ENCODE measurements at places on chromosomes 12 and 14.

GRCh38 chr12:127558361-127558760, 708.6 kb upstream of the TMEM132C start:
- no peak for DNase-seq

DNA sequence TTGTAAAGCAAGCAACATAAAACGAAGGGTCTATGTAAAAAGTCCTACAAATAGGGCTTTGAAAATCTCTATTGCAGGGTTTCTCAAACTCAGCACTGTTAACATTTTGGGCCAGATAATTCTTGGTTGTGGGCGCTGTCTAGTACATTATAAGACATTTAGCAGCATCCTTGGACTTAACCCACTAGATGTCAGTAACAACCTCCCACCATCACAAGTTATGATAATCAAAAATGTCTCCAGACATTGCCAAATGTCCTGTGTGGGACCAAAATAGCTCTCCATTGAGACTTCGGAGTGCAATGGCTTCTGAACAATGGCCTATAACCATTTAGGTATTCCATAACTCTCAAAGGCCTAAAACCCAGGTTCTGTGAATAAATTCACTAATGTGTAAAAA, 22.9 kb upstream of the DHRS7 start:
- DNase-seq, result no peak

DNA sequence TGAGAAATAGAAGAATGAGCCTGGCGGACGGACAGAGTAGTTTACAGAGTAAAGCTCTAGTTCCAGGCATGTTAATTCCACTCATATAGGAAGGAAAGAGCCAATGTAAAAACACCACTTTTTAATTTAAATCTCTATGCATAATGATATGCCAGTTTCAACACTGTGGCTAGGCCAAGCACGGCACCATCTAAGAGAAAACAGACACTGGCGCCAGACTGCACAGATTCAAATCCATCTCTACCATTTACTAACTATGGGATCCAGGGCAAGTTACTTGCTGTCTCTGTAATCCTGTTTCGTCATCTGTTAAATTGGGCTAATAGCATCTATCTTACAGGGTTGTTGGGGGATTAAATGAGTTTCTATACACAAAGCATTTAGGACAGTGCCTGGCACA, 27.5 kb downstream of the RMST start:
- DNase-seq, result no peak

GRCh38 chr12:91422811-91423692, 240.4 kb upstream of the DCN start:
- no peak for DNase-seq

DNA sequence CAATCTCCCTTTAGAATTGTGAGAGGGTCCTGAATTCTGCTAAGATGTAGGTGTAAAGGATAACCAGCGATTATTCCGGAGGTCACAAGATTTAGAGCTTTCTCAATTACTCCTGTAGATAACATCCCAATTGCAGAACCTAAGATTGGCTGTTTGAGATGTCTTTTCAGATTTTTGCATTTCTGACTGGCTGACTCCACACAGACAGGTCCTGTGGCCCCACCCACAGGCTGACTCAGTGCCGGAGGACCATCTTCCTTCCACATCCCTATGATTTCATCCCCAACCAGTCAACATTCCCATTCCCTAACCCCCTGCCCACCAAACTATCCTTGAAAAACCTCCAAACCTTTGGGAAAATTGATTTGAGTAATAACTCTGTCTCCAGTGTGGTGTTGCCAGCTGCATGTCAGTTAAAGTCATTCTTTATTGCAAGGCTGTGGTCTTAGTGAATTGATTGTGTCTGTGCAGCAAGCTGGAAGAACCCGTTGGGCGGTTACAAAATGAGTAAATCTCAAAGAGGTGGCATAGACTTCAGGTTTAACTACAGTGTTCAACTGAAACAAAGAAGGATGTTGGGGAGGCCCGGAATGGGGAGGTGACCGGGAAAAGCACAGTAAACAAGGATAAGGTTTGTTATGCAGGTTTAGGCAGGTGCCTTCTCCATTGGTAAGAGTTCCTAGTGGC, 10.6 kb downstream of the FNTB start:
- DNase-seq, result no peak

DNA sequence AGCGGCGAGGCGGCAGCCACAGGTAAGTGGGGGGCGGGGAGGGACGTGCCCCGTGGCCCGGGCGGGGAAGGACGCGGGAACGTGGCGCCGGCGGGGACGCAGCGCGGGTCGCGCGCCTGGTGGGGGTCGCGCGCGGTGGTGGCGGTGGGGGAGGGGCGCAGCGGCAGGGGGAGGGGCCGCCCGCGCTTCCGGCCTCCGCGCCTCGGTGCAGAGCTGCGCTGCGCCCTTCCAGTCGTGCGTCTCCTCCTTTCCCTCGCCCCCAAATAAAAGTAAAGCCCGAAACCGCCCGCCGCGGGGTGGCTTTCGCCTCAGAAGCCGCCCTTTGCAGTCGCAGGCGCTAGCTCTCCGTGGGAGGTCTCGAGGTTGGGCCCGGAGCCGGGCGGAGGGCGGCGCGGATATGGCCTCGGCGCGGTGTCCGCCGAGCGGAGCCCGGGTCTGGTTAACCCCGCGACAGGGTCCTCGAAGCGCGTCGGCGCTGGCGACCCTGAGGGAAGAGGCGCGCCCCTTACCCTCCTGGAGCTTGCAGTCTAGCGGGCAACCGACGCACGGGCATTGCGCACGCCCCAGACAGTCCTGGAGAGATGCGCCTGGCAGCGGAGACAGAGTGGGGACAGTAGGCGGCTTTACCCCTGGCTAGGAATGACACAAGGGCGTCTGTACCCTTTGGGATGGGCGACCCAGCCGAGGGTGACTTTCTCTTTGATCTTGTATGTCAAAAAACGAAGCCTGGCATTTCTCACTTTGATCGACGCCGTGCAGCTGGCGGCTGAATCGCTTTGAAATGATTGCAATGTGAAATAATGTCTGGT, 589 bp downstream of the ATF1 start:
- DNase-seq, result peak; percentile 13

- DNase-seq, result no peak
Measured at GRCh38 chr12:6044082-6044481, 80.4 kb downstream of the VWF start.

DNA sequence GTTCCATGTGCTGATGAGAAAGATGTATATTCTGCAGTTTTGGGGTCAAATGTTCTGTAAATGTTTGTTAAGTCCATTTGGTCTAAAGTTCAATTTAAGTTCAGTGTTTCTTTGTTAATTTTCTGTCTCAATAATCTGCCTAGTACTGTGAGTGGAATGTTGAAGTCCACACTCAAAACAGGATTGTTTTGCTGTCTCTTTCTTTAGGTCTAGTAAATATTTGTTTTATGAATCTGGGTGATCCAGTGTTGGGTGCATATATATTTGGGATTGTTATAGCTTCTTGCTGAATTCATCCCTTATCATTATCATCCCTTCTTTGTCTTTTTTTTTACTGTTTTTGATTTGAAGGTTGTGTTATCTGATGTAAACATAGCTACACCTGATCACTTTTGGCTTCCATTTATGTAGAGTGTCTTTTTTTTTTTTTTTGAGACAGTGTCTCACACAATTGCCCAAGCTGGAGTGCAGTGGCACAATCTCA, 26.0 kb upstream of the PRPF39 start:
- no peak for DNase-seq

- DNase-seq, result no peak
Measured at GRCh38 chr12:56257491-56258067, 605 bp downstream of the ANKRD52 start.

DNA sequence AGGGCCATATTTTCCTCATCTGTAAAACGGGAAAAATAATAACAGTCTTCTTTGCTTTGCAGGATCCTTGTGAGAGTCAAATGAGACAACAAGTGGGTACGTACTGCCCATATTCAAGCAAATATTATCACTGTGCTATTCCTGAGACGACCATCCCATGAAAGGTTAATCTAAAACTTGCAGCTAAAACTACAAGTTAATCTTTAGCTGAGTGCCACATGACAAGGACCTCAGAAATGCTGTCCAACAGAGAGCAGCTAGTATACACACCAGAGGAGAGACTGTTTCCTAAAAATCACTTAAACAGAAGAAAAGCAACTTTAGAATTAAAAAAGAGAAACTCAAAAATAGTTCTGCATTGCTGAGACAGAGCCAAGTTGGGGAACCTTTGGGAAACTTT, 162.7 kb upstream of the TMTC2 start:
- DNase-seq, result no peak

DNA sequence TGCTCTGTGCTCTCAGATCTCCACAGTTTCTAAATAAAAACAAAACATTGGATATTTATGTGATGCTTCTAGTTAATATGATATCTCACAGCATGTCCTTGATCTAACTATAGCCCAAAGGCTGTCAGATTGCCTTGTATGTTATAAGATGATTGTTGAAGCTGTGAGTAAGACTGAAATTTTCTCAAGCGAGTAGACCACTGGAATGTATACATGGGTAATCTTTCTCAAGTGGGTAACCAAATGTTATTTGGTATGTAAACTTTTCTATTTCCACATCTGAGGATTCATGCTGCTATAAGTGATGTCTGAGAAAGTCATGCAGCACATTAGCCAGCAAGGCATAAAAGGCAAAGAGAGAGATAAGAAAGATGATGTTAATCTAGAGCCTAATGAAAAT, 886.7 kb downstream of the NRXN3 start:
- no peak for DNase-seq

DNA sequence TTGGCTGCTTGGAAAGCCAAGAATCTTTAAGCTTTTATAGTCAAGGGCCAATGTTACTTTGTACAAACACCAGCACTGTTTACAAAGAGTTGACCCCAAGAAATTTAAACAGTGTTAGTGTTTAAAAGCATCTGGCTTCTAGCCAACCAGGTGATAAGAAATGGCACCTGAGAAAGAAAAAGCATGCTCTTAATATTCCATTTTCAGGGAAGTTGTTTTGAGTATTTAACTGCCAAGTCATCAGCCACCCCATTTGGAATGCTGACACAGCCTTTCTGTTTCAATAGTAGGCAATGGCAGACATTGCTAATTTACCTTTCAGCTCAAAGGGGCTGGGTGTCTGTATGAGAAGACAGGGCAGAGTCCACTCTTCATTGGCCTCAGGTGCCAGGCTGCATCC, 3.7 kb upstream of the SLC35F4 start:
- no peak for DNase-seq

DNA sequence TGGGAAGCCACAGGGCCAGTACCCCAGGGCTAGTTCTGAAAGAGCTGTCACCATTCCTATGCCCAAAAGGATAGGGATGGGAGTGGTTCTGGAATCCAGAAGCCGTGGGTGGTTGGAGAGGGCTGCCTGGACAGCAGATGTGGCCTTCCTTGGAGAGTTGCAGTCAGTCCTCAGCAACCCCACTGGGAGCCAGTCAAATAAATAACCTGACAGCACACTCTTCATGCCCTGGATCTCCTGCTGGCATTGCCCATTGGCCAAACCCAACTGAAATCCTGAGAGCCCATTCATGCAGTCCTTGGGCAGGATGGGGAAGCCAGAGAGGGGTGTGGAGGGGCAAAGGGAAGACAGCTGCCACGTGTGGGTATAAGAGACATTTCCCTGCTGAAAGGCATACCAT, 128.2 kb downstream of the PTPN11 start:
- no peak for DNase-seq

All from stimulated activated CD8-positive, alpha-beta memory T cell treated with anti-CD3 and anti-CD28 coated beads, Interleukin-7, amount 100 ng/mL, for 1 hour (primary cell).